ENCODE measurements at places on chromosomes 12 and 14.
A peak's percentile ranks its signal among the peaks of the same experiment; 100 is the strongest.

- DNase-seq, result no peak
These were observed 16.1 kb downstream of the GPR68 start for GRCh38 chr14:91228112-91229004.

- DNase-seq, result no peak
These were observed 18.3 kb upstream of the TSPAN11 start for GRCh38 chr12:30908076-30908721.

DNA sequence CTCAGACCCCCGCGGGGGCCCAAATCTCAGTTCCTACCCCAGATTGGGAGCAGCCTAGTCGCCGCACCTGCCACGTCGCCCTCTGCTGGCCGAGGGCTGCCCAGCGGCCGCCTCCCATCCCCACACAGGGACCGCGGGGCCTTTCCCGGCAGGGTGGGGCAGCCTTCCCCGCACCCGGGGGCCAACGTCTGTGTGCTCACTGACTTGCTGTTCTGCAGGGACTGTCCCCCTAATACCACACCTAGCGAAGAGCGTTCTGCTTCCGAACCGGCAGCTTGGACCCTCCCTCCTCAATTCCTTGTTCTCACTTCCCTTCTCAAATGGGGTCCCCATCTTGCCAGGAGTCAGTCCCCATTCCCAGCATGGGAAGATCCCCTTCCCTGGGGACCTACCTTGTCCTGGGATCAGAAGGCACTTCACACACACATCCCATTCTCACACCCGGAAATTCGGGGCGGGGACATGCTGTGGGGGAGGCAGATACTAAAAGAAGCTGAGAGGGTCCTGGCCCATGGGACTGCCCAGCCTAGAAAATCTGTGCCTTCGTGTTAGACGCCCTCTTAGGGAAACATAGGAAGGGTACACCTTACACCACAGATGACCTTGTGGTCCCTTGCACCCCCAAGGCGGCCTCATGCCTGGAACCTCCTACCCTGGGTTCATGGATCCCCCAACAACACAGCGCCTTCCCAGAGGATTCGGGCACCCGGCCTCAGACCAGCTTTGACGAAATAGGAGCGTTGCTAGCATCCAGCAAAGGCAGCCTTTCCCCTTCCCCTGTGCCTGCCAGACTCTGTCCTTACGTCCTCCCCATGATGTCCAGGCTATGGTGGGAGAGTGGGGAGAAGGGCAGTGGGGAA, 16.4 kb downstream of the ACVRL1 start:
- peak; percentile 65 for DNase-seq

- no peak for DNase-seq
These were observed 11.3 kb upstream of the C12orf76 start for GRCh38 chr12:110059651-110060000.

- DNase-seq, result no peak
These were observed 5.6 kb downstream of the NECAP1 start for GRCh38 chr12:8087666-8088065.

GRCh38 chr12:127711108-127711507, 555.9 kb upstream of the TMEM132C start:
- no peak for DNase-seq

DNA sequence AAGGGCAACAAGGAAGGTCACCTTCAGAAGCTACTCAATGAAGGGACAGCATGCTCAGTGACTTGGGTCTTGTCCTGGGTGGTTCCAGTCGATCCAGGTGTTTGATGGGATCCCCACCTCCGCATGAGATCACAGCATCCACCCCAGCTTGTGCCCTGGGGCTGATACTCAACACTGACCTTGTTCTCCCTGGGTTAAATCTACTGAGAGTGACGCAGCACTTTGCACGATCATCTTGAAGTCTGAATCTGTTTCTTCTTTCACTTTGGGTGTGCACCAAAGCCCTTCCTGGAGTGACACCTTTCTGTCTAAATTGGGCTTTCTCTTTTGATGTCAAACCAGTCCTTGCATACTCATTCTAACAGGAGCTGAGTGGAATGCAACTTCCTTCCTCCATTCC, 13.8 kb downstream of the NOS1 start:
- no peak for DNase-seq

DNA sequence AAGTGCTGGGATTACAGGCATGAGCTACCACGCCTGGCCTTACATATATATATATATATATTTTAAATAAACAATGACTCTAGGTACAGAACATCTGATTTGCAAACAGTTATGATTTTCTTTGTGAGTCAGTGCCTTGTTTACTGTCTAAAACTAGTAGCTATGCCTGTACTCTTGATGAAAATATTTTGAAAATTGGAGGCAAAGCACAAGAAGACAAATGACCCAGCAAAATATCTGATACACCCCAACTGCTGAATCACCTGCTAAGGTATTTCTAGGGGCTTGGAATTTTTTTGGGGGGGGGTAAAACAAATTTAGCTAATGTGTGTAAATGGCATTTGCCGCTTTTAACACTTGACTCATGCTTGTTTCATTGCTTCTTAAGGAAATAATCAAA, 69.3 kb downstream of the SYT10 start:
- DNase-seq, result no peak

GRCh38 chr12:40045656-40046055, 60.2 kb downstream of the SLC2A13 start:
- no peak for DNase-seq

GRCh38 chr12:129325566-129325965, 472.3 kb downstream of the GLT1D1 start:
- no peak for DNase-seq

DNA sequence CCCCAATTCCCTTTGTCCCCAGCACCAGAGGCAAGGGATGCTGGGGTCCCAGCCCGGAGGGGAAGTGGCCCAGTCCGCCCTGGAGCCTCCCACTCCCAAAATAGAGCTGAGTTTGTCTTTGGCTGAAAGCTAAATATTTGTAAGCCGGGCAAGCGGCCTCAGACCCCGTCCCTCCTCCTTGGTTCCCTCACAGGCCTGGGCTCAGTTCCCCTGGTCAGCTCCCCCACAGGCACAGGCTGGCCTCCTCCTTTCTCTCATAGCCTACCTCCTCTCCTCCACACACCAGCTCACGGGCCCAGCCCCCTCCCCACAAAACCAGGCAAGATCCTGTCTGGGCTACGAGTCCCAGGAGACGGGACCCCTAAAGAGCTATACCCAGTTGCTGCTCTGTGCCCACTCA, 1.3 kb downstream of the SP7 start:
- DNase-seq, result no peak

GRCh38 chr14:80275208-80275850, 64.0 kb upstream of the DIO2 start:
- no peak for DNase-seq

- DNase-seq, result no peak
These were observed 17.3 kb upstream of the YAF2 start for GRCh38 chr12:42255221-42255865.

DNA sequence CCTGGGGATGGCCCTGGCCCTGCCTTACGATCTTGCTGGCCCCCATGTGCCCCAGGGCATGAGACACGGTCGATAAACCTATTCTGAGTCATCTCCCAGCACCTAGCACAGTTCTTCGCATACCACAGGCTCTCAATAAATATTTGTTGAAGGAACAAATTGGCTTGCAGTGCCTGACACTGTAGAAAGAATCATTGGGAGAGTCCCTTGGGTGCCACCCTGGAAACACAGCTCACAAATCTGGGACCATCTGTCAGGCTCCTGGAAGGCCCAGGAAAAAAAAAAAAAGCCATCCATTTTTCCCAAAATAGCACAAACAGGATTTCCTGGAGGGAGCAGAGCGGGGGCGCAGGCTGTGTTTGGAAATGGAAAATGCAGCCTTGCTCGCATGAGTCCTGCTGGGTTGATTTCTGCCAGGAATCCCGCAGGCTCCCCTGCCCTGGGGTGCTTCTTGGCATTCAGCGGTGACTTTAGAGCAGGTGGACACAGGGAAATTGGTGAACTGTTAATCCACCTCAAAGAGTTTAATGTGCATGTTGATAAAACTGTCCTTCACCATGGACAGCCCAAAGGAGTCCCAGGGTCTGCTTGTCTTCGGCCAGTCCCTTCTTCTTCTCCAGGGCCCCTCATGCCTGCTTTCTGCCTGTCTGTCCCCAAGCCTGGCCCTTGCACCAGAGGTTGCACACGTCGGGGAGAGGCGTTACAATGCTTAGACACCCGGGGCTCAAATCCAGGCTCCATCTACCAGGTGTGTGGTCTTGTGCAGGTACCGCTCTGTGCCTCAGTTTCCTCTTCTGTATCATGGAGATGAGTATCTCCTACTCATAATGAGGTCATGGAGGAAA, 106.1 kb upstream of the RFLNA start:
- peak; percentile 67 for DNase-seq

DNA sequence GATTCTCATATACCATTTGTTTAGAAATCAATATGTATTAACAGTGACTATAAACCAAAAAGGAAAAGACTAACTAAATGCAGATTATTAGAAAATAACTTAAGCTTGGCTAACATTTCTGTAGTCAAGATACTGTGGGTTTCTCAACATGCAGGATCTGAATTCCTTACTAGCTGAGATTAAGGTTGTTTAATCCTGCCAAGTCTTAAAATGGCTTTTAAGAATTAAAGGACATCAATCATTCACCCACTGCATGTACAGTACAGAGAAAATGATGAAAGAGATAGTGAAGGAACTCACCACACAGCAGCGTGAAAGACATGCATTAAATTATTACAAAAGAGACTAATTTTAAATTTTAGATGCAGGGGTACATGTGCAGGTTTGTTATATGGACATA, 3.8 kb downstream of the ACSS3 start:
- DNase-seq, result no peak

DNA sequence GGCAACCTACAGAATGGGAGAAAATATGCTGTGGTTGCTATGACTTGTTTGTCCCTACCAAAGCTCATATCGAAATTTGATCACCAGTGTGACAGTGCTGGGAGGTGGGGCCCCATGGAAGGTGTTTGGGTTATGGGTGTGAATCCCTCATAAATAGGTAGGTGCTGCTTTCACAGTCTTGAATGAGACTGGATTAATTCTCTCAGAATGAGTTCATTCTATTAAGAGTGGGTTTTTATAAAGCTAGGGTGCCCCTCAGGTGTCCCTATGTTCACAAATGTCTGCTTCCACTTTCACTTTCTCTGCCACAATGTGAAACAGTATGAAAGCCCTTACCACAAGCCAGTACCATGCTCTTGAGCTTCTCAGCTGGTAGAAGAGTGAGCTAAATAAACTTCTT, 133.5 kb downstream of the CPNE8 start:
- DNase-seq, result no peak

- no peak for DNase-seq
These were observed 12.3 kb upstream of the PPFIBP1 start for GRCh38 chr12:27511723-27512045.

DNA sequence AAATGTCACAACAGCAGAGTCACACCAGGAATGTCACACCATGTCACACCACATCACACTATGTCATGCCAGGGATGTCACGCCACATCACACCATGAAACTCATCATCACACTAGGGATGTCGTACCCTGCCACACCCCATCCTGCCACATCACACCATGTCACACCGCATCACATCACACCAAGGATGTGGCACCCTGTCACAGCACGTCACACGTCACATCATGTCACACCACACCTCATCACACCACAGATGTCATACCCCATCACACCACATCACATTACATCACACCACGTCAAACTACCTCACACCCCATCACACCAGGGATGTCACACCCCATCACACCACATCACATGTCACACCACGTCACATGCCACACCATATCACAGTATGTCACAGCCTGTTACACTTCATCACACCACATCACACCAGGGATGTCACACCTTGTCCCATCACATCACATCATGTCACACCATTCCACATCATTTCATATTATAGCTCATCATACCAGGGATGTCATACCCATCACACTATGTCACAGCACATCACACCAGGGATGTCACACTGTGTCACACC, 90.9 kb downstream of the TMEM121 start:
- DNase-seq, result no peak

- no peak for DNase-seq
These were observed 46.2 kb downstream of the ACACB start for GRCh38 chr12:109162551-109162950.

- no peak for DNase-seq
These were observed 49.8 kb downstream of the NOC4L start for GRCh38 chr12:132194056-132194455.

GRCh38 chr14:99289394-99290189, 17.6 kb upstream of the BCL11B start:
- no peak for DNase-seq

- DNase-seq, result no peak
These were observed 184.8 kb upstream of the PDE3A start for GRCh38 chr12:20183563-20183962.
